T-helper 1 cell (primary cell): ENCODE measurements at places on chromosomes 16 and 17.

DNA sequence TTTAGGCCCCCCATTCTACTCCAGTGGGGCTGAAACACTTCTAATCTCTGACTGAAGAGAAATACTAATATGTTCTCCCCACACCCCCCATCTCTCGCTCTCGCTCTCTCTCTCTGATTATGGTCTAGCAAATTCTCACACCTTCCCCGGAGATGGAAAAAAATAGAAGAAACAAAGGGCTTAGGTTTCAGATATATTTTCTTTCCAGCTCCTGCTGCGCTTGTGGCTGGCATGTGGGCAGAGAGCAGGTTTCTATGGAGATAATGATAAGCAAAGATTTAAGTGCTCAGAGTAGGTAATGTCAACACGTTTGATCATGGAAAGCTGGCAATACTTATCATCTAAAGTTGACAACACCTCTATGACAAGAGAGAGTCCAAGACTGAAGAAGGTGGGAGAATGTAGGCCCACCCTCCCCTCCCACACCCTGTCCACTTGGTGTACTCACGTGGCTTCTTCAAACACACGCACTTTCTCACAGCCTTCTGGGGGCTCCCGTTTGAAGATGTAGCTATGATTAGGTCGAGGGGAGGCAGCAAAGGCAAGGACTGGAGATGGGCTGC, 8.0 kb upstream of the SLC35B1 start:
- peak; percentile 49 for DNase-seq

DNA sequence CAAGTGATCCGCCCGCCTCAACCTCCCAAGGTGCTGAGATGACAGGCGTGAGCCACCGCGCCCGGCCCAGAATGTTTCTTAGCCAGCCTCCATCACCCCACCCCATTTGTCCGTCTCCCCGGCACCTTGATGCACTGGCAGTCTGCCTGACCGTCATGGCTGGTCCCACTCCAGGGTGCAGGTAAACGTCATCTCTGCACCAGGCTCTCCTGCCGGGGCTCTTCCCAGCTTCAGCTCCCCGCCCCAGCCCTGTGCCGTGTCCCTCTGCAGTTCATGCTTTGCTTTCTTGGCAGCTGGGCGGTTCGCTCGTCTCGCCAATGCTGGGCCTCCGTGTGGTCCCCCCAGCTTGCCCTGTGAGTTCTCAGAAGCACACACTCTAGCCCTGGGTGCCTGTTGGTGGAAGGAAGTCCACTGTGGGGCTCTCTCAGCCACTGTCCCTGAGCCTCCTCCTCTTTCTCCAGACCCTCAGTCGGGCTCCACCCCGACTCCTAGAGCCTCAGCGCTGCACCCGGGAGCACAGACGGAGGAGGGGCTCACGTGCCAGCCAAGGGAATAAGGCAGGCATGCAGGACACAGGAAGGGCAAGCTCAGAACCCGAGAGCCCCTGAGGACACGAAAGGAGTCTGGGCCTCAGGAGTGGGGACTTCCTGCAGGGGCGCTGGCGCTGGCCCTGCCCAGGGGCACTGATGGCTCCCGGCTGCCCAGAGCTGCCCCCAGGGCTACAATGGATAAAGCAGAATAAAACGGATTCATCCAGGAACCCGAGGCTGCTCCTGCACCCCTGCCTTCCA, 12.0 kb downstream of the HS3ST6 start:
- DNase-seq: no peak

DNA sequence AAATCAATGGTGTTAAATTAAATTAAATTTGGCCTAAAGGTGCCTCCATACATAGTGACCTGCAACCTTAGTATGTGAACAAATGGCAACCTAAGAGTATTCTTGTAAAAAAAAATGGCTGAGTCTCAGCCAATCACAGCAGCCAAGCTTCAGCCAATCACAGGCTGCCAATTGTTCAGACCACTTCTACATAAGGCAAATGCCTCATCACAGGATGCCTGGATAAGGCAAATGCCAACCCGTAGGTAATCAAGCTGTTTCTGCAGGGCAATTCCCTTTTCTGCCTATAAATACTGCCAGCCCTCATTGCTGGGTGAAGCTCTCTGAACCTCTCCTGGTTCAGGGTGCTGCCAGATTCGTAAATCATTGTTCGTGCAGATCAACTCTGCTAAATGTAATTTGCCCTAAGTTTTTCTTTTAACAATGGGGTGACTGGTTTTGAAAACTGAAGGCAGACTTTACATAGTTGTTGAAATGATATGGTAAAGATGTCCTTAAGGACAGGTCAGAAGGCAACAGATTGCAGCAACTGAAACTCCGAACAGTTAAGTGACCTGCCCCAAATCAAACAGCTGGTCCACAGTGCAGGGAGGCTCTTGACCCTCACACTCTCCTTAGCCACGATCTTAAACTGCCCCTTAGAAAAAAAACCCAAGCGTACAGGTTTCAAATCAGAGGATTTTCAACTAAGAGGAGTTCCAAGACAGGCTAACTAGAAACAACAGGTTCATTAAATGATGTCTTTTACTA, 50.3 kb downstream of the N4BP1 start:
- no peak for DNase-seq

DNA sequence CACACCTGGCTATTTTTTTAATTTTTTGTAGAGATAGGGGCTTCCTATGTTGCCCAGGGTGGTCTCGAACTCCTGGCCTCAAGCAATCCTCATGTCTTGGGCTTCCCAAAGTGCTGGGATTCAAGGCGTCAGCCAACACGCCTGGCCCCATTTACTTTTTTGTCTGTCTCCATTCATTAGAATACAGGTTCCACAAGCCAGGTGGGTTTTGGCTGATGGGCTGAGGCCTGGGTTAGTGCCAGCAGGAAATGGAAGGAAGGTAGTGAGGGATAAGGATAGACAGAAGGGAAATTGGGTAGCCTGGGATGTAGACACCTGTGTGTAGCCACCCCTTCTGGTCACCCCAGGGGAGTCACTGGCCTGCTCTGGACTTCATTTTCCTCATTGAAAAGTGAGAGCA, 4.4 kb upstream of the IL27 start:
- DNase-seq: no peak

DNA sequence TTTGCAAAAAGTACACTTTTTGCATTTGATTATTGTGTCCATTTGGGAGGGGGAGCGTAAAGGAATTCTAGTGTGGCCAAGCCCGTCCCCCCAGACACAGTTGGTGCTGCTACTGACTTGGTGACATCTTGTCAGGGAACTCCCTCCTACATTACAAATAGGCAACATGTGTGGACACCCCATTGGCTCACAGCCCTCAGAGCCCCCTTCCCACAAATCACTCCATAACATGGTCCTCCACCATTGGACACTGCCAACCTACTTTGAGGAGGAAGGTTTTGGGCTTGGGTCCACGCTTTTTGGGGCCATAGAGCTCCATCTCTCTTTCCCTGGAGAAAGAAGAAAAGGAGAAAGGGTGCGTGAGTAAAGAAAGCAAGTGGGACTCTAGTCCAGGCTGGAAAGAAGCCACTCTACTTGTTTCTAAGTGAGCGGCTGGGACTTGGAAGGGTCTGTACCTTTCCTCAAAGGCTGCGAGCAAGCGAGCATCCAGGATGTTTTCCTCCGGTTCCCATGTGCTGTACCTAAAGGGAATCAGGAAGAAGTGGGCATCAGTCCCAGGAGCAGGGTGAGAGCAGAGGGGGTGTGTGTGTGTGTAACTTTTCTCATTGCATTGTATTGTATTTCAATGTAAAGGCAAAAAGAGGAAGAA, 958 bp downstream of the CBX8 start:
- DNase-seq: no peak

- peak; percentile 87 for DNase-seq
Measured at GRCh38 chr17:56913867-56914580, at the start of gene TRIM25. Gene TRIM25, minus strand, starts transcription at chr17:56914049. Its CDS starts 61 bp downstream, at chr17:56913988.

DNA sequence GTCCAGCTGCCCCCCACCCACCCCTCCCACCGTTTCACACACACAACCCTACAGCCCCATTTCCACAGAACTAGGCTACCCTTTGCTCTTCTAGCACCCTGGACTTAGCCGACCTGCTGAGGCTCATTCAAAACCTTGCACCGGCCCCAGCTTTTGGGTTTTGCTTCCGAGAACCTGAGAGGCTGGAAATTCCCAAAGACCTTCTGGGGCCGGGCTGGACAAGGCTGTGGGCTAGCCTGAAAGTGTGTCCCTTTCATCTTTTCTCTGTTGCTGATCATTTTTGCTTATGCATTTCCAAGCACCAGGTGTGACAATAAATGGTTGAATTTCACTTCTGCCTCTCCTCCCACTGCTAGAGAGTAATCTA, 139.0 kb downstream of the DNAH9 start:
- no peak for DNase-seq

GRCh38 chr16:9625122-9625521, 533.7 kb downstream of the HAPSTR1 start:
- no peak for DNase-seq

- no peak for DNase-seq
Measured at GRCh38 chr17:66142428-66142827, 49.5 kb downstream of the CEP112 start.

- no peak for DNase-seq
Measured at GRCh38 chr17:75460295-75460694, 3.9 kb downstream of the TMEM94 start.

DNA sequence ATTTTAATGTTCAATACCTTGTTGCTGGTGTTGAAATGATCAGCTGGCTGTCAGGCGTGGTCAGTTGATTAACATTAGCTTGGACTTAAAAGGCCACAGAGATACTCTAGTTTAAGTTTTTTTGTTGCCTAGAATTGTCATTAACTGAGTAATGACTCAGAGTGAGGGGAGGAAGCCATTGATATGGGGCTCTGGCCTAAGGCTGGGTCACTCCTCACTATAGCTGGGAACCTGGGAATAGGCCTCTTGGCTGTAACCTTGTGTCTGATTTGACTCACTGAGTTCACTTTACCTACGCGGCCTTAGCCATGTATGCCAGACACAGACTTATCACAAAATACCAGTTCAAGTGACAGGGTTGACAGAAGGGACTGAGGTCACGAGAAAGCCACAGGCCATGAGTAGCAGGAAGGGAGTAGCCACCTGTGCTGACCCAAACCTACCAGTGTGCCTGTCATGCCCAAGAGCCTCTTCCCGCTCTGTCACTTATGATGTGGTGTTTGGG, 37.9 kb upstream of the ADCY7 start:
- no peak for DNase-seq

DNA sequence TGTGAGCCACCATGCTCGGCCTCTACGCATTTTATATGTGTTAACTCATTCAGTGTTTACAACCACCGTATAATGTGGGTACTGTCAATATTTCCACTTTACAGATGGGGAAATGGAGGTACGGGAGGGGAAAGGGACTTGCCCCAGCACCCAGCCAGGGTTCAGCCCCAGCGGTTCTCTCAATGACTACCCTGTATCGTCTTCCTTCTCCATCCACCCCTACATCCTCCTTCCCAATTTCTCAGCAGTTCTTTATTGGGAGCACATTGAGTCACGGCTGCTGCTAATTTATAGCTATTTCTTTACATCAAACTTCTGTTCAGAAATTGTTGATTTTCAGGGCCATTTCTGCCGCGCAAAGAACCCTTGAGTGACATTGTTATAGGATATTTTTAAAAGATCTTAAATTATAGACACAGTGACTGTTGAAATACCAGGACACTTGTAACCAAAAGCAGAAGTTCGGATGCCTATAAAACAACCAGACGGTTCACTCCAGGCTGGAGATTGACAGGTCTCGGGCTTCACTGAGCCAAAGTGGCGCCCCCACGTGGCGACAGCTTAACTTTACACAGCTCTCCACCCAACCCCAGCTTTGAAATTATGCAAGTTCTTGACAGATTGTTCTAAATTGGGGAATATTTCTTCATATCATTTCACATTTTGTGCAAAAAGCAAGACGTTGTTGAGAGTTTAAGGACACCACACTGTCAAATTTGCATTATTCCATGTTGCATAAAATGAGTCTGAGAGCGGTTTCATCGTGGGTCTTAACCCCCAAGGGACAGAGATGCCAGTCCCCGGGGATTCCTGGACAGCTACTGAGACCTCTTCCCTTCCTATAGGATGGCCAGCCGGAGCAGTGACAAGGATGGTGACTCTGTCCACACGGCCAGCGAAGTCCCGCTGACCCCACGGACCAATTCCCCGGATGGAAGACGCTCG, 11.8 kb downstream of the SYT17 start:
- DNase-seq: no peak

DNA sequence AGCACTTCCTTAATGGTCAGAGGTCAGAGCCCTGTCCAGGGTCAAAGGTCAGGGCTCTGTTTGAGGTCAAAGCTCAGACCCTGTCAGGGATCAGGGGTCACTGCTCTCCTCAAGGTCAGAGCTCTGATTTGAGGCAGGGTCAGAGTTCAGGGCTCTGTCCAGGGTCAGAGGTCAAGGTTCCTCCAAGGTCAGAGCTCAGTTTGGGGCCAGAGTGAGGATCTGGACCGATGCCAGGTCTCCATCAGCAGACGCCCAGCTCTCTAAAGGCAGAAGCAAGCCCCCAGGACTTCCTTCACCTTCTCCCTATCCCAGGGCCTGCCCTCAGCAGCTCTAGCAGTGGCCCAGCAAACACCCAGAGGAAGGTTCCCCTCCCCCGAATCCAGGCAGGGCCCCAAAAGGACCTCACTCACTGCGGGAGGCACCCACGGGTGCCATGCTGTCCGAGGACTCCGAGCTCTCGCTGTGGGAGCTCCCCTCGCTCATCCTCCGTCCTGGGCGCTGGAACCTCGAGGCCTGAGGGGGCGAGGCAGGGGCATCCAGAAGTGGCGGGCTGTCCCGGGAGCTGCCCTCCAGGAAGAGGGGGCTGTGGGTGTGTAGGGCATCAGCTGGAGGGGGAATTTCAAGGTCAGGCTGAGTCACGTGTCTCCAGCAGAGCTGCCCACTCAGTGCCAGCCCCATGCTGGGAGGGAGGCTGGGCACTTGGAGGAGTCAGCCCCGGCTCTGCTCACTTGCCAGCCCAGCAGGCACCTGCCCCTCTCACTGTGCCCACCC, 26.7 kb downstream of the PIMREG start:
- no peak for DNase-seq

DNA sequence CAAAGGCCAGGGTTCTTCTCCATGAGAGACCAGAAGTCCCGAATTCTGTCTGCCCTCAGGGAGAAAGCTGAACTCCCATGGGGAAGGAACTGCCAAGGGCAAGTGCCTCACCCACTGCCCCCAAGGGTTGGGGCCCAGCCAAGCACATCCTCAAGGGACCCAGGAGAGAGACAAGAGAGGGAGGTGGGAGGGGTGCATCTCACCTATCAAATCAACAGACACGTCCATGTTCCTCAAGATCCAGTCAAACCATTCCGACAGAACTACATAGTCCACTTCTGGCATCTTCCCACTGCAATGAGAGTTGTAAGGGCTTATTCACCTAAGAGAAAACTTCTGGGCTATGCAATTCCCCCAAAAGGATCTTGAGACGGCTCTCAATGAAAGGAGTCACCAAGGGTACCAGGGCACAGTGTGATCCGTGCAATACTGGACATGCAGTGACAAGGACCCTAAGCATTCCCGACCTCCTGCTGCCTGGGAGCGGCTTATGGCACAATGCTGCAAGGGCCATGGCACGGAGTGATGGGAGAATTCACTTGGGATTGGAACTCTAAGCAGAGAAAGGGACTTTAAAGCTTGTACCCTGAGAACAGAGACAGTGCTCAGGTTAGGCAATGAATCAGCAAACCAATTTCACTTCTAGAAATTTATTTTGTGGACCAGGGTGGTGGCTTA, 32.2 kb downstream of the TK2 start:
- no peak for DNase-seq

DNA sequence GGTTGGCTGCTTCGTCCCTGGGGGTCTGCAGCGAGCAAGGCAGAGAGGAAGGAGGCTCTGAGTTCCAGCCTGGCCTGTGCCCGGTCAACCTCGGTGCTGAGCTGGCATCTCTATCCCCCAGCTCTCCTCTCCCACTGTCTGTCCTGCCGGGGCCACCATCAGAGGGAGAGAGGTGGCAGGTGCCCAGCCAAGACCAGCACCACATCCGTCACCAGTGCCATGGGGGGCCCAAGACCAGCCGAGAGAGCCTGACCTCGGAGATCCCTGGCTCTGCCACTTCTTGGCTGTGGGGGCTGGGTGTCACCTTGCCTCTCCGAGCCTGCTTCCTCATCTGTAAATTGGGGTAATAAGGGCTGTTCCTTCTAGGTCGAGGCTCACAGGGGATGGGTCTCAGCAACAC, 560 bp upstream of the P2RX1 start:
- no peak for DNase-seq
